SJCRH30 (cell line): ENCODE measurements at places on chromosomes 6 and 20.

DNA sequence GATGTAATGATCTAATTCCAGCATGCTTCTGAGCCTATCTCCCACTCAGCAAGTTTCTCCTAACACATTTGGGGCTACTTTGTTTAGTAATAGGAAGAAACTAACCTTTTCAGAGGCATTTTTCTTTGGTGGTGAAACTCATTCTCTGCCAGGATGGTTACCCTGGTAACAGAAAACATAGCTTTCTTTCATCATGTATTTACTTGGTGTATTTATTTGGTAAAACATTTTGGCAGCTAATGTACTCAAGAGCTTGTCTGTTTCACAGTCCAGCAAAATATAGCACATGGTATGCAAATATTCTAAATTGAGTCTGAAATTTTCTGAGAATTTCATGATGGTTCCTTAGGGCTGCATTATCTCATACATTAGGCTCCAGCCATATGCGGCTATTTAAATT, 100.0 kb downstream of the SLC35B3 start:
- H3K4me3 ChIP-seq, result no peak overlapping the region
- no peaks in the 10 kb centered on the region for H3K36me3 ChIP-seq
- no peaks in the 10 kb centered on the region for H3K4me1 ChIP-seq
- no peak overlapping the region for H3K27ac ChIP-seq
- H3K27me3 ChIP-seq, result no peaks in the 10 kb centered on the region

DNA sequence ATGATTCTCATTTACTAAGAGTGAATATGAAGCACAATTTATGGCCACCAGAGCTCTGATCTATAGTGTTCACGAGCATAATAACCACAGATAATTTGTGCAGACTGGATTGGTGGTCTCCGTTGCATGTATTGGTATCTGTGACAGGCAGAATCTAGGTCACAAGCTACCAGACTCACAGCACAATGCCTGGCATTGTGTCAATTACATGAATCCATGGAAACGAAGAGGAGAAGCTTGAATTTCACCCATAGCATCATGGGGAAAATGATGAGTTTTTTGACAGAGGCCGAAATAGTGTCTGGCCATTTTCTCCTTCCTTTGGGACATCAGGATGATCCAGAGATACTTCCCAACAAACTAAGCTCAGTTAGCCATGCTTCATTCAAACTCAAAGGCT, 52.3 kb upstream of the TMEM170B start:
- no peaks in the 10 kb centered on the region for H3K4me1 ChIP-seq
- no peak overlapping the region for H3K27ac ChIP-seq
- DNase-seq, result no peak
- H3K36me3 ChIP-seq, result no peaks in the 10 kb centered on the region

GRCh38 chr6:136435101-136435500, 115.1 kb downstream of the MAP7 start:
- H3K4me1 ChIP-seq, result no peaks in the 10 kb centered on the region
- H3K27ac ChIP-seq, result no peak overlapping the region
- H3K4me3 ChIP-seq, result no peak overlapping the region
- DNase-seq, result no peak

DNA sequence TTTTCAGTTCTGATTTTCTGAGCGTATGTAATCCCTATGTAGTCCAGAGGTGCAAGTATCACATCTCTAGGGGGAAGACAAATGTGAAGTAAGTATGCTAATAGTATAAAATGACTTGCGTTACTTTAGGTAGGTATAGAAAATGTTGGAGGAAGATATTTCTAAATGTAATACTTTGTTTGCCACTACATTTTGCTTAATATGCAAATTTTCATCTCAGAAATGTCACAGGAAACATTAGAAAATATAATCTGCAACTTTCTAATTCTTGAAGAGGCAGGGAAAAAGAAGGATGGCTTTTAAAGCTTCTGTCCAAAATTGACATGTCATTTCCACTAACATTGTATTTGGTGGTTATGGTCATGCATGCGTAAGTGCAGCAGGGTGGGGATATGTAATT, 85.6 kb downstream of the CD2AP start:
- H3K4me3 ChIP-seq, result no peak overlapping the region
- H3K27ac ChIP-seq, result no peak overlapping the region
- no peaks in the 10 kb centered on the region for H3K27me3 ChIP-seq
- no peaks in the 10 kb centered on the region for H3K4me1 ChIP-seq
- H3K36me3 ChIP-seq, result no peaks in the 10 kb centered on the region

GRCh38 chr6:12119085-12119588, 107.0 kb downstream of the HIVEP1 start:
- peaks cover 3% of the 10 kb centered on the region; the same call in 1 of the 2 replicates for H3K36me3 ChIP-seq
- H3K4me3 ChIP-seq, result no peak overlapping the region
- H3K27me3 ChIP-seq, result no peaks in the 10 kb centered on the region
- no peak for DNase-seq
- H3K27ac ChIP-seq, result no peak overlapping the region

DNA sequence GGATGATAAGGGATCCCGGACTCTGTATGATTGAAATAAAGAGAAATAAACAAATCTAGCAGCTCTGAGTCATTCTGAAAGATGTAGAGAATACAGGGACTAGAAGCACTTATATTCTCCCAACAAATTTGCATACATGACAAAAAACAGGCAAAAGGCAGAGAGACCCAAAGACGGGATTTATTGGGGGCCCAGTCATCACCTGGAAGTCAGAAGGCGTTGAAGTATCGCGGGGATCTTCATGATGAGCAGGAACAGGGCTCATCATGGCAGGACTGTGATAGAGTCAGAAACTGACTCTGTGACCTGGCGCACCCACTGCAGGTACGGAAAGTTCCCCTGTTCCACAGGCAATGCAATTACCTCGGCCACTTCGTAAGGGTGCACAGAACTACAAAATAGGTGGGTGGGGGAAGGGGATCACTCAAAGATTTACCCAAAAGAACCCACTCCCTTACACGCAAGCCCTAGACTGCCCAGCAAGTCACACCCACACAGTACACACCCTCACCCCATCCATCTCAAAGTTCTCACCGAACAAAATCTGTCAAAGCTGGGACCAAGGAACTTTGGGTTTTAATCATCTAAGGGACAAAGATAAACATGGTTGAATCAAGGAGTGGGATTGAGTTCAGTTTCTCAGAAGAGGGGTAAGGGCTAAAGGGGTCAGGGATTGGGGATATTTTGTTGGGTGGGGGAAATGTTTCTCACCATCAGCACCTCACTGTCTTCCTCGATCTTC, 1.4 kb downstream of the CUTA start:
- no peak overlapping the region for H3K27ac ChIP-seq
- H3K36me3 ChIP-seq, result peaks cover 6% of the 10 kb centered on the region; the same call in 1 of the 2 replicates
- peak overlapping the region; percentile 69 for H3K4me3 ChIP-seq
- DNase-seq, result no peak

GRCh38 chr20:22385602-22386305, 198.6 kb downstream of the FOXA2 start:
- no peaks in the 10 kb centered on the region for H3K36me3 ChIP-seq
- DNase-seq, result peak; percentile 26
- H3K4me1 ChIP-seq, result peaks cover 24% of the 10 kb centered on the region
- no peak overlapping the region for H3K27ac ChIP-seq

DNA sequence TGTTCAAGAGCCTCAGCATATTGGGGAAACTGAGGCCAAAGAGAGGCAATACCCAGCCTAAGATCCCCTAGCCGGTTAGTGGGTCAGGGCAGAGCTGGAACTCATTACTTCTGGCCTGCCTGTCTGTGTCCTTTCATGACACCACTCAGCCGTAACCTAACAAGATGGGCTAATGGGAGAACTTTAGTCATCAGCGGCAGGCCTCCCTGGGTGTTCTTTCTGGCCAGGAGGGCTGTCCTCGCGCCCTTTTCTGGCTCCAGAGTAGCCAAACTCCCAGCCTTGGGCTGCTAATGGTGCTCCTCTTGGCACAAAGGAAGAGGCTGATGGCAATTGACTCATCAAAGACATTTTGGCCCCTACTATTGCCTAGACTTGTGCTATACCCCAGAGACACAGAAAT, 76.6 kb downstream of the NCR2 start:
- no peak overlapping the region for H3K27ac ChIP-seq
- H3K27me3 ChIP-seq, result 0 out of 2 replicates have a peak, but pooled peaks cover 5% of the 10 kb centered on the region
- no peak for DNase-seq
- peaks cover 9% of the 10 kb centered on the region; the same call in 1 of the 2 replicates for H3K4me1 ChIP-seq
- H3K4me3 ChIP-seq, result no peak overlapping the region

DNA sequence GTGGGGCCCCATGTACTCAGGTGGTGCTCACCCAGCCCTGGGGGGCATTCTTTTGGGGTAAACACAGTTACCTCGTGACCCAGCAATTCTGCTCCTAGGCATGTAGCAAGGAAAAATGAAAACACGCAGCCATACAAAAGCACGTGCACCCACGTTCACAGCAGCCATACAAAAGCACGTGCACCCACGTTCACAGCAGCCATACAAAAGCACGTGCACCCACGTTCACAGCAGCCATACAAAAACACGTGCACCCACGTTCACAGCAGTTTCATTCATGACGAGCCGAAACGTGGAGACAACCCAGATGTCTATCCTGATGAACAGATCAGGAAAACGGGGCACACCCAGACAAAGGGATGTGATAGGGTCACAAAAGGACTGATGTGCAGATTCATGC, 57.1 kb downstream of the YTHDF1 start:
- peaks cover 72% of the 10 kb centered on the region for H3K27me3 ChIP-seq
- H3K4me3 ChIP-seq, result no peak overlapping the region
- H3K27ac ChIP-seq, result no peak overlapping the region
- DNase-seq, result no peak
- no peaks in the 10 kb centered on the region for H3K36me3 ChIP-seq

GRCh38 chr6:161618831-161619454, 345.1 kb upstream of the AGPAT4 start:
- H3K4me3 ChIP-seq, result no peak overlapping the region
- H3K4me1 ChIP-seq, result no peaks in the 10 kb centered on the region
- no peaks in the 10 kb centered on the region for H3K36me3 ChIP-seq
- no peak for DNase-seq
- no peaks in the 10 kb centered on the region for H3K27me3 ChIP-seq
- H3K27ac ChIP-seq, result no peak overlapping the region

- no peak overlapping the region for H3K4me3 ChIP-seq
- no peaks in the 10 kb centered on the region for H3K36me3 ChIP-seq
- no peak overlapping the region for H3K27ac ChIP-seq
- DNase-seq, result no peak
These were observed 32.9 kb upstream of the RPL7L1 start for GRCh38 chr6:42846505-42846904.

- H3K4me3 ChIP-seq, result no peak overlapping the region
- no peak for DNase-seq
- H3K4me1 ChIP-seq, result no peaks in the 10 kb centered on the region
- H3K36me3 ChIP-seq, result no peaks in the 10 kb centered on the region
These were observed 167.1 kb upstream of the SLC24A3 start for GRCh38 chr20:19045371-19045770.

- H3K36me3 ChIP-seq, result no peaks in the 10 kb centered on the region
- no peak overlapping the region for H3K27ac ChIP-seq
- DNase-seq, result no peak
- H3K4me3 ChIP-seq, result no peak overlapping the region
These were observed 44.2 kb downstream of the KCNK5 start for GRCh38 chr6:39184906-39185580.

GRCh38 chr6:134372603-134373281, 54.8 kb upstream of the SGK1 start:
- no peak for DNase-seq
- no peaks in the 10 kb centered on the region for H3K4me1 ChIP-seq
- no peak overlapping the region for H3K4me3 ChIP-seq
- no peaks in the 10 kb centered on the region for H3K36me3 ChIP-seq
- H3K27ac ChIP-seq, result no peak overlapping the region
- H3K27me3 ChIP-seq, result no peaks in the 10 kb centered on the region

- H3K27ac ChIP-seq, result no peak overlapping the region
- H3K4me1 ChIP-seq, result no peaks in the 10 kb centered on the region
- DNase-seq, result peak; percentile 41
- H3K4me3 ChIP-seq, result no peak overlapping the region
These were observed 52.9 kb upstream of the CTNNBL1 start for GRCh38 chr20:37640600-37641561.

DNA sequence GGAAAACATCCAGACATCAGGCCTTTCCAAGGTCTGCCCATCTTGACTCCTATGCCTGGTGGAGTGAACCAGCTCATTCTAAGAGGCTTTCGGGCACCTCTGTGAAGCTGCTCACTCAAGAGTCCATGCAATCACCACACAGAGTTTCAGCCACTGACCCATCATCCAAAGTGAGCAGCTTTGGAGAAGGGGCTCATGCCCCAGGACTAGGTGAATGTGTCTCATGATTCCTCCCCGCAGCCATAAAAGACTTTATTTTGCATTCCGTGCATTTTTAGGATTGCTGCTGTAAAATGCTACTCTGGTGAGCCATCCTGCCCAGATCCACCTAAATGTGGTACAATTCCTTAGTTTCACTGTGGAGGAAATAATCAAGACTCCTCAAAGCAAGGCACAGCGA, 44.5 kb upstream of the EZR start:
- H3K27ac ChIP-seq, result no peak overlapping the region
- H3K4me1 ChIP-seq, result no peaks in the 10 kb centered on the region
- 0 out of 2 replicates have a peak, but pooled peaks cover 4% of the 10 kb centered on the region for H3K27me3 ChIP-seq
- H3K4me3 ChIP-seq, result no peak overlapping the region
- H3K36me3 ChIP-seq, result no peaks in the 10 kb centered on the region
